ENCODE measurements at places on chromosomes 3 and 15.

DNA sequence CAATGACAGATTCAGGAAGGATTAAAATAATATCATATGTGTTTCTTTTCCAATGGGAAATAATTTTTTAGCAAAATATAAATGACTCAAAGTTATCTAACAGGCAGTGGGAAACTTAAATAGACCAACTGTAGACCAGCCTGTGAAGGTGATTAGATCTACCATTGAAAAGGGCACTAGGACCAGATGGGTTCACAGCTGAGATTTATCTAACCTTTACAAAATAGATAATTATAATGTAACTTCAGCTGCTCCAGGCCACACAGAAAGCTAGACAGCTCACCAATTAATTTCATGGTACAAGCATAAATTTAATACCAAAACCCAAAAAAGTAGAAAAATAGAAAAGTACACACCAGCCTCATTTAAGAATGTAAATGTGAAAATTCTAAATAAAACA, 240.4 kb upstream of the MRPL3 start:
- DNase-seq: no peak

- no peak for DNase-seq
These were observed 18.7 kb upstream of the LPP start for GRCh38 chr3:188135271-188135670.

GRCh38 chr3:119305286-119305685, 11.1 kb downstream of the ARHGAP31 start:
- DNase-seq: no peak

GRCh38 chr3:72354486-72354885, 493.8 kb downstream of the SHQ1 start:
- DNase-seq: no peak

- DNase-seq: no peak
These were observed 44.6 kb downstream of the P3H2 start for GRCh38 chr3:190076136-190076535.

Measured in T-helper 9 cell (primary cell).